ENCODE measurements at places on chromosomes 13 and 19.

GRCh38 chr13:30126903-30127428, 180.4 kb downstream of the KATNAL1 start:
- DNase-seq: no peak

- no peak for DNase-seq
Observed at GRCh38 chr19:4966591-4966990, 2.3 kb upstream of the KDM4B start.

DNA sequence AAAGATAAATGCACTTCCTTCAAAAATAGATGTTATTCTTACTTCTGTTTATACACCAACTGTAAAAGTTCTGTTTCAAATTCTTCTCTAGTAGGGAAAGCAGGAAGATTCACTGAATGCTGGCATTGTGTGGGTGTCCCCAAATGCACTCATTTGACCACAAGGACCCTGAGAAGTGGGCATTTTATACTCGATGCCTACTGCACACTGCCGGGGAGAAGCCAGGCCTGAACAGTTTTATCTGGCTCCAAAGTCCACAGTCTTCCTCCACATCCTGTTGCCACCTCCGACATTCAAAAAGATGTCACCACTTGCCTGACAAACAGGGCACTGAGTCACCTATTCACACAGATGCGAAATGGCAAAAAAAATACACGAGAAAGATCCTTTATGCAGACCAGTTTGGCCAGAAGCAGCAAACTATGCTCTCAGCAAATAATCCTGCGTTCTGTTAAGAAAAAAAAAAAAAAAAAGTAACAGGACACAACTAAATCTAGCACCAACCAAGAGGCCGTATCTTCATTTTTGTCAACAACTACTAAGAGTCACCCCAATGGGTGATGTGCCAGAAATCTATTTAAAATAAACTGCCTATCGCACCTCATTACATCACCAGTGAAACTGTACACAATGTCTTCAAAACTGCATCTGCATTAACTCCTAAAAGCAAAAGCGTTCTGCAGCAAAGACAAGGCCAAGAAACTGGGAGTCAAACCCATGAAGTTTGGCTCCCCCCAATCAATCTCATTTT, 6.2 kb downstream of the ZC3H4 start:
- no peak for DNase-seq

GRCh38 chr19:44712864-44713515, 14.0 kb downstream of the CEACAM16 start:
- no peak for DNase-seq

DNA sequence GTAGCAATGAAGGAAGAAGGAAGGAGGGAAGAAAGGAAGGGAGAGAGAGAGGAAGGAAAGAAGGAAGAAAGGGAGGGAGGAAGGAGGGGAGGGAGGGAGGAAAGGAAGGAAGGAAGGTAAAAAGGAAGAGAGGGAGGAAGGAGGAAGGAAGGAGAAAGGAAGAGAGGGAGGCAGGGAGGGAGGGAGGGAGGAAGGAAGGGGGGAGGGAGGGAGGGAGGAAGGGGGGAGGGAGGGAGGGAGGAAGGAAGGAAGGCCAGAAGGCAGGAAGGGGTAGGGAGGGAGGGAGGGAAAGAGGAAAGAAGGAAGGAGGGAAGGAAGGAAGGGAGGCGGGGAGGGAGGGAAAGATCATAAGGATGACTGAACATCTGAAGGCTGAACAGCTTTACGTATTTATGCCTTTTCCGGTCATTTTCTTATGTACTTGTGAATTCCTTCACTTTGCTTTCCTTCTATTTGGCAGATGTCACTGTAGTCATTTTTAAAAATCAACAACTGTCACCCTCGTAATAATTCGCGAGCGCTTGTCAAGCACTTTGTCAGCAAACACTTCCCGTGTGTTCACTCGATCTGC, 6.7 kb upstream of the TTYH1 start:
- DNase-seq: no peak

DNA sequence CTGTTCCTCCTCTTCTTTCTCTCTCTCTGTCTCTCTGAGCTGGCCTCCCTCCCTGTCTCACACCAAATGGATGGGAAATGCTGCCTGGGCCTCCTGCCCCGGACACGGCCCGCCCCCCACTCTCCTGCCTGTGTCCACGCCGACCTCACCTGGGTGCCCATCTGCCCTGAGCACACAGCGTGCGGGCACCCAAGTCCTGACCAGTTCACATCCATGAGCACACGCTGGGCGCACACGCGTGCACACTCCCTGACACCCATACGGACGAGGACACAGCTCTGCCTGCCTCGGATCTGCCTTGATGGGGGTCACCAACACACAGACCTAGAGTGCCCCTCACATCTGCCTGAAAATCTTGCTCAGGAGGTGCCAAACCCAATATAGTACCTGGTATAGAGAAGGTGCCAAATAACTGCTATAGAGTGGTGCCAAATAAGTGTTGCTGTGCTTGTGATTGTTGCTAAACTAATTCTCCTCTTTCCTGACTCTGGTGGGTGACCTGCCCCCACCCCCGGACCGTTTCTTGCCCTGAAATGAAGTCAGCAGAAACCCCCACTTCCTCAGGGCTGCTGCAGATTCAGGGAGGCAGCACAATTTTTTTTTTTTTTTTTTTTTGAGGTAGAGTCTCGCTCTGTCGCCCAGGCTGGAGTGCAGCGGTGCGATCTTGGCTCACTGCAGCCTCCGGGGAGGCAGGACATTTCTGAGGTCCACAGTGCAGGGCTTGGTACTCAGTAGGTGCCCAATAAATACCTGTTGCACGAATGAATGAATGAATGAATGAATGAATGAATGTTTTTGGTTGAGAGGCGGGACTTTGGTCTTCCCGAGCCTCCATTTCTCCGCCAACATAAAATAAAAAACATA, 4.6 kb downstream of the NFIC start:
- no peak for DNase-seq

DNA sequence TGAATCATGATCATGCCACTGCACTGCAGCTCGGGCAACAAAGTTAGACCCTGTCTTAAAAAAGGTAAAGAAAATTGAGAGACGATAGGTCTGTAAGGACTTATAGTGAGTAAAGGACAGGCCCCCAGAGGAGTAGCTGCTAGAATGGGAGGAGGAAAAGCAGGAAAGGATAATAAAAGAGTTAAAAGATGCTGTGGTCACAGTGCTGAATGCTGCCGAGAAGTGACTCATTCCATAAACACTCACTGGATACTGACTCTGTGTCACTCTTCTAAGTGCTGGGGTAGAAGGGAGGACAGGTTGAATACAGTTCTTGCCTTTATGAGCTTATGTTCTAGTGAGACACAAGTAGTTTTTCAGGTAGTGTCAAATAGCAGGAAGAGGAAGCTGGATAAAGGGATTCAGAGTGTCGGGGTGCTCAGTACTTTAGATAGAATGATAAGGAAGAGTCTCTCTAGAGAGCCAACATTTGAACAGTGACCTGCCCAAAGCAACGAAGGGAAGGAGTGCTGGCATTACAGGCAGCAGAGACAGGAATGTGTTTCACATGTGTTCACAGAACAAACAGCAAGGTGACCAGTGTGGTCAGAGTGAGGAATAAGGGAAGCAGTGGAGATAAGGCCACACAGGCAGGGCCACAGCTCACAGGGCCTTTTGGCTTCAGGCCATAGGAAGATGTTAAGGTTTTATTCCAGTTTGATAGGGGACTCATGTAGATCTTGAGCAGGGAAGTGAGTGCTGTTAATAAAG, 1240.5 kb downstream of the UQCRFS1 start:
- no peak for DNase-seq

GRCh38 chr13:92896842-92897241, 329.8 kb upstream of the GPC6 start:
- DNase-seq: no peak

DNA sequence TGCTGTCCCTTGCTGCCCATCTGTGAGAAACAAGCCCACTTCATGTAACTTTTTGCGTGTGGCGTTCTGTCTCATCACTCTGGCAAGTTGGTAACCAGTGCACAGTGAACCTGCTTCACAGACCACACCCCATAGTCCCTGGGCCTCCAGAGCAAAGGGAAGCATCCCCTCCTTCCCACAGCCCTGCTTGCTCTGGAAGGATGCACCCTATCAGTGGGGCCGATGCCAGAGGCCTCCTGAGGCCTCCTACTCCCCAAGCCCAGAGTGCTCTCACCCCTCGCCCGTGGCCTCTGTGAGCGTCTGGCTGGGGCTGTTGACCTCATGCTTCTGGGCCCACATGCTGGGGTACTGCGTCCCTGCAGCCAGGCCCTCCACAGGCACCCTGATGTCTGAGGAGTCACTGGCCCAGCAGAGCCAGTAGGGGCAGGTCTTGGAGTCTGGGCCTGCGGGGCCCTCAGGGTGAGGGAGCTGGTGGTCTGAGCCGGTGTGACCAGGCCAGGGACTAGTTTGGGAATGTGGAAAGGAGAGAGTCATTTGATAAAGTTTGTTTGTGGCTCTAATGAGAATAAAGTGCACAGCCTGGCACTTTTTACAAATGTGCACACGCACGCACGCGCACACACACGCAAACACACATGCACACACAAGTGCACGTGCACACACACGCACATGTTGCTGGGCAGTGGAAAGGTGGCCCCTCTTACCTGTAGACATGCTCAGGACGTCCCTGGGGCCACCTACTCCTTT, 5.1 kb downstream of the TMEM86B start:
- DNase-seq: no peak

- DNase-seq: no peak
Observed at GRCh38 chr19:41462497-41462896, 19.5 kb downstream of the ERICH4 start.

DNA sequence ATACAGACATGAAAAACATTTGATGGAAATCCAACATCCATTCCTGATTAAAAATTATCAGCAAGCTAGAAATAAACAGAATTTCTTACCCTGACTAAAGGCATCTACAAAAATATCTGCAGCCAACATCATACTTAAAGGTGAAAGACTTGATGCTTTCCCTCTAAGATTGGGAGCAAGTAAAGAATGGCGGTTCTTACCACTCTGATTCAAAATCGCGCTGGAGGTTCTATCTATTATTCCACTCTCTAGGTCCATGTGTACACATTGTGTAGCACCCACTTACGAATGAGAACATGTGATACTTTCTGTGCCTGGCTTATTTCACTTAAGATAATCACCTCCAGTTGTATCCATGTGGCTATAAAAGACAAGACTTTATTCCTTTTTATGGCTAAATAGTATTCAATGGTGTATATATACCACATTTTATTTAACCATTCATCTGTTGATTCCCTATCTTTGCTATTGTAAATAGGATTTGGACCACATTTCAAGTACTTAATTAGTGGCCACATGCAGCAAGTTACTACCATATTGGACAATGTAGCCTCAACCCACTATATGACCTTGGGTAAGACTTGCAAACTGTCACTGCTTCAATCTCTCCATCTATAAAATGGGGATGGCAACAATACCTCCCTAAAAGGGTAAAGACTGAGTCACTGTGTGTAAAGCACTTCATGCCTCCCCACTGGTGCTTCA, 38.4 kb upstream of the CYP2A7 start:
- no peak for DNase-seq

- DNase-seq: no peak
Observed at GRCh38 chr13:98972627-98973026, 5.2 kb downstream of the DOCK9 start.

DNA sequence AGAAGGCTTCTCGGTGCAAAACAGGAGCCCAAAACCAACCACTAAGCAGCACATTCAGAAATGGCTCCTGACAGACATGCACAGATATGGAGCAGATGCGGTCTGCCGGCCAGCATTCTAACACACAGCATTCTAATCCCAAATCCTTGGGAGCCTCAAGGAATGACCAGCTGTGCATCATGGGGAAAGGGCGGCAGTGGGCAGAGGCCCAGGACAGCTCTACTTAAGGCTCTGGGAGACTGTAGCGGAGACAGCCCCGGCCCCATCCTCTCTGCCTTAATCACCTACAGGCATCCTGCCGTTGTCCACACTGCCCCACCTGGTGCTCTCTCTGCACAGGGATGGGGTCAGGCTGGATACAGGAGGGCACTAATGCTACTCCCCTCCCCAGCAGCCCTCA, 1016.0 kb downstream of the UQCRFS1 start:
- DNase-seq: no peak

- no peak for DNase-seq
Observed at GRCh38 chr19:41106177-41106576, 8.1 kb upstream of the CYP2F1 start.

DNA sequence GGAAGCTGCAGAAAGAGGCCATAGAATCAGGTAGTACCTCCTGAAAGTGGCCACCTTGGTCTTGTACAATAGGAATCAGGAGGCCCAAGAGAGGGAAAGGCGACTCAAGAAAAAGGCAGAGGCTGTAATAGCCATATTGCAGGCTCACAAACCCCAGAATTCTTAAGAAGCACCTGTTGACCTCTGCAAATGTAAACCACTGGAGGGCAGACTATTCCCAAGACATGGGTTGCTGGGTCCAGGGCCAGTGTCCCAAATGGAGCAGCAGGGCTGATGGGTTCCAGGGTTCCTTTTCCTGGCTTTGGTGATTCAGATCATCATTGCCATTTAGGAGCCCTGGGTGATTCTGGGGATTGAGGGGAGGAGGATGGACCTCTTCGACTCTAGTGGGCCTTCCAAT, 167.6 kb downstream of the B3GLCT start:
- no peak for DNase-seq

DNA sequence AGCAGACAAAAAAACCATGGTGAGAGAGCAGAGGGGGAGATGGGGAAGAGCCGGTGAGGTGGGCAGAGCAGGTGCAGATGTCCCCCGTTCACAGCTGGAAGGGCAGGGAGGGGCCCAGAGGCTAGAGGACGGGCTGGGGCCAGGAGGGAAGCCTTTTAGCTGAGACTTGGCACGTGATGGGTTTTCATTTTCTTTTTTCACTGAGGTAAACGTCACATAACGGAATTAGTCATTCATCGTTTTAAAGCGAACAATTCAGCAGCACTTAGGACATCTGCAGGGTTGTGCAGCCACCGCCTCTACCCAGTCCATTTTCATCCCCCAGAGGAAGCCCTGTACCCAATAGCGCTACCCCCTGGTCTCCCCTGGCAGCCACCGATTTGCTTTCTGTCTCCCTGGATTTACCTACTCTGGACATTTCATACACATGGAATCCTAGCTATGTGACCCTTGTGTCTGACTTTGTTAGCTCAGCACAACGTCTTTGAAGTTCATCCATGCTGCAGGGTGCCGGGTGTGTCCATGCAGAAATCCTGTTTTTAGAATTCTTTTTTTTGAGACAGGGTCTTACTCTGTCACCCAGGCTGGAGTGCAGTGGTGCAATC, 16.0 kb upstream of the EMC10 start:
- no peak for DNase-seq

DNA sequence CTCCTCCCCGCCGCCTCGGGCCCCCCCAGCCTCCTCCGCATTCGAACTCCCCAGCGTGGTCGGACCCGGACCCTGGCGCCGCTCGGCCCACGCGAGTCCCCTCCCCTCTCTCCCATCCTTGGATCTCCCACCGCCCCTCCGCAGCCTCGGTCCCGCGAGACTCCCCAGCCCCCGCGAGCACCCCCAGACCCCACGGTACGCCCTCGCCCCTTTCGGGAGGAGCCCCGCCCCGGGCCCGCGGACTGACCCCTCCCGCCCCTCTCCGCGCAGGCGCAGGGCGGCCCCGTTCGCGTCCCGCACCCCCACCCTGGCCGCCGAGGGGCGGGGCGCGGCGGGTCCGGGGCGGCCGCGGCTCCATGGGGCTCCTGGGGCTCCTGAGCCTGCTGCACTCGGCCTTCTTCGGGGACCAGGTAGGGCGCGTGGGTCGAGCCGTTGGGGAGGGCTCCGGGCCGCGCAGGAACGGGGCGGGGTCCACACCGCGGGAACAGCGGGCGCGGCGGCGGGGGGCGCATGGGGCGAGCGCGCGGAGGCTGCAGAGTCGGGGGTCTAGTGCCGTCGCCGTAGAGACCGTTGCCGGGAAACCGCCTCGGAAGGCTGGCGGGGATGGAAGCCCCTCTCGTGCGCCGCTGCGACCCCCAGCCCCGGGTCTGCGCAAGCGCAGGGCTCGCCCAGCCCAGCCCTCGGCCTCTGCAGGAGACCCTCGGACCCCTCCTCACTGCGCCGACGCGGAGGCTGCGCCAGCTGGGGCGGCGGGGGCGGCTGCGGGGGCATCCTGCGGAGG, 3.8 kb upstream of the APC2 start:
- DNase-seq: no peak

Data from activated CD8-positive, alpha-beta memory T cell treated with anti-CD3 and anti-CD28 coated beads for 4 hours (primary cell).